T-helper 22 cell (primary cell): ENCODE measurements at places on chromosomes 6 and 20.

GRCh38 chr6:170280689-170281045 lies 10.2 kb downstream of the DLL1 start:
- no peak for DNase-seq

DNA sequence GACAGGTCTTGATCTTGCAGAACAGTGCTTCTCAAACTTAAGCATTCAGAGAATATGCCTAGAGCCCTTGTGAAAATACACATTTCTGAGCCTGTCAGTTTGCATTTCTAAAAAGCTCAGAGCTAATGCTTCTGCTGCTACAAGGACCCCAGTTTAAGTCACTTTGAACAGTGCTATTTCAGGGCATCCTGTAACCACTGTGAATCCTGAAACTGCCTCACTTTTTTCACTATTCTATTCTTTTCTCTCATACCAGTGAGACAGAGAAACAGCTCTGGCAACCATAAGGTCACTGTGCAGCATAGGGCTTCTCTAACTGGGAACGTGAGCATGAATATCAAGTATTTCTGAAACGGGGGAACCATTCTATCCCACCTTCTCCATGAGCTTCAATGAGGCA lies 51.2 kb downstream of the LGSN start:
- no peak for DNase-seq

- no peak for DNase-seq
These were observed 2.8 kb downstream of the MDC1 start for GRCh38 chr6:30714263-30714662.

GRCh38 chr20:550611-551010 lies 7.0 kb upstream of the CSNK2A1 start:
- no peak for DNase-seq

DNA sequence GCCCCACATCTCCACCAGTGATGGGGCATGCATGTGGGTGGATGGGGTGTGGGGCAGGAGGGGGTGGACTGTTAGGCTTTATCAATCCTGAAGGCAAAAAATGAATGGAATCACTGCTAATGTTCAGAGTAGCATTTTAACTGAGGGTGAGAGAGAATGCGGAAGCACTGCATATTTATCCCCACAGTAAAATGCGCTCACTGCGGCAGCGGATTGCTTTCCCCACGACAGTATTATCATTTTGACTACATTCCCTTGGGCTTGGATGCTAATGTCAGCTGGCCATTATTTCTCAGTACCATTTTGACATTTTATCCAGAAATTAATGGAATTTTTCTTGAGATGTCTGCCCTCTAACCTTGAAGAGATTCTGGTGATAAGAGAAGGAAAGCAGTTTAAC lies 13.4 kb downstream of the ALDH8A1 start:
- DNase-seq, result no peak

DNA sequence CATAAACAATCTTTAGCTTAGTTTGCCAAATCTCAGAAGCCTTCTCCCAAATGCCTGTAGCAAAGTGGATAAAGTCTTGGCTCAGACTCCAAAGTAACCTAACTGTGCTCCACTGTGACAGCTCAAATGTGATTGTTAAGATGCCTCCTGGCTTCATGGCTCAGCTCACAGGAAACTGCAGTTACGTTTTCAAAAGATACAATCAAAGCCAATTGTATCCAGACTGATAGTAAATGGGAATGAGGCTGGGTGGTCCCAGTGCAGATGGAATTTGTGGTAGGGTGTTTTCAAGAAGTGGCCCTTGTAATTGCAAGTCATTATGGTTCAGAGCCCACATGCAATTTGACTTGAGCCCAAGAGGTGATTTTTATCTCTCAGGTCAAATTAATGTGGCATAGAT lies 151.2 kb upstream of the TAB2 start:
- DNase-seq, result no peak

DNA sequence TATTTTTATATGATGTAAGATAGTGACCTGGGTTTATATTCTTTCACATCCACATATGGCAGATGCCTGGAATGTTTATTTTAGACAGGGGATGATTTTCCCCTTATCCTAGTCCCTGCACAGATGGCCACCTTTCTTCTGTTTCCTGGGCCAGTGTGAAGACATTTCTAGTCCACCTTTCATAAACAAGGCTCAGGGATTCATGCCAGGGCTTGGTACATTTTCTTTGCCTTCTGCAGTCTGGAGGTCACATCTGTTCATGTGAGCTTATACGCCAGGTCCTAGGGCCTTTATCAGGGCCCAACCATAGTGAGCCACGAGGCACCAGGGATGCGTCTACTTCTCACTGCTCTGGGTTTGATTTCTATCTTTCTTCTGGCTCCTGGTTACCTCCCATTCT lies 38.0 kb upstream of the ERVFRD-1 start:
- no peak for DNase-seq

GRCh38 chr6:32192608-32193039 lies at the start of gene GPSM3:
Gene GPSM3, minus strand, starts transcription at chr6:32192643. Its CDS starts 130 bp downstream, at chr6:32192513.
- peak; percentile 35 for DNase-seq

DNA sequence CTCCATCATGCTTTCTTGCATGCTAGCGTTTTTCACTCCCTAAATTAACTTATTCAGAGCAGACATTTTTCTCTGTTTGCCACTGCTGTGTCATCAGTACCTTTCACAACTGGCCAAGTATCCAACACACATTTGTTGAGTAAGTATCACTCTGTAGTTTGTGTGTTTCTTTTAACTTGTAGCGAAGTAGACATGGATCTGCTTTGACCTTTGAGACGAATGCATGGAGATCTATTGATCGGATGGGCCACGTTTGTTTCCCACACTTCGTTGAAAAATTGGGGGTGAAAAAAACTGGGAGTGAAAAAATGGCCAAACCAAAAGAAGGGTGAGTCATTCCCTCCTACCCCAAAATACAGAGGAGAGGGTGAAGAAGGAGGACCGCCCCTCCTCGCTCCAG lies 12.9 kb upstream of the SLC9A8 start:
- DNase-seq, result no peak

DNA sequence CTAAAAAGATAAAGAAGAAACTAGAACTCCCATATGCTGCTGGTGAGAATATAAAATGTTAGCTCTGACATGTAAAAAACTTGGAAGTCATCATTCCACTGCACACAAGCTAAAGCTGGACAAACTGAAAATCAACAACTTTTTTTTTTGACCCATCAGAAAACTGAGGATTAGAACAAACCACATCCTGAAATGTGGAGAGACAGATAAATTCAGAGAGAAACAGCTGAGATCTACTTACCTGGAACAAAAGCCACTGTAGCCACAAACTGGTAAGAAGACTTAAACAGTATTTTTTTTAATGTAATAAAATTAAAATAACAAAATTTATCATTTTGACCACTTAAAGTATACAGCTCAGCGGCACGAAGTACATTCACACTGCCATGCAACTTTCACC lies 408.5 kb upstream of the RGS17 start:
- no peak for DNase-seq

- no peak for DNase-seq
These were observed 25.9 kb downstream of the TAF4 start for GRCh38 chr20:62039738-62040137.
